Panc1 (cell line): ENCODE measurements at places on chromosomes 2 and 18.

GRCh38 chr2:50004667-50005066, 850.4 kb upstream of the FSHR start:
- no peak for DNase-seq
- no peaks in the 10 kb centered on the region for H3K36me3 ChIP-seq
- H3K4me3 ChIP-seq: no peak overlapping the region
- no peak overlapping the region for H3K27ac ChIP-seq
- H3K27me3 ChIP-seq: no peaks in the 10 kb centered on the region; the same call in 1 of the 2 replicates
- H3K4me1 ChIP-seq: no peaks in the 10 kb centered on the region

GRCh38 chr18:42048158-42048557, 93.1 kb downstream of the PIK3C3 start:
- no peak overlapping the region for H3K27ac ChIP-seq
- no peaks in the 10 kb centered on the region; the same call in 1 of the 2 replicates for H3K36me3 ChIP-seq
- no peaks in the 10 kb centered on the region for H3K4me1 ChIP-seq
- no peaks in the 10 kb centered on the region for H3K27me3 ChIP-seq

DNA sequence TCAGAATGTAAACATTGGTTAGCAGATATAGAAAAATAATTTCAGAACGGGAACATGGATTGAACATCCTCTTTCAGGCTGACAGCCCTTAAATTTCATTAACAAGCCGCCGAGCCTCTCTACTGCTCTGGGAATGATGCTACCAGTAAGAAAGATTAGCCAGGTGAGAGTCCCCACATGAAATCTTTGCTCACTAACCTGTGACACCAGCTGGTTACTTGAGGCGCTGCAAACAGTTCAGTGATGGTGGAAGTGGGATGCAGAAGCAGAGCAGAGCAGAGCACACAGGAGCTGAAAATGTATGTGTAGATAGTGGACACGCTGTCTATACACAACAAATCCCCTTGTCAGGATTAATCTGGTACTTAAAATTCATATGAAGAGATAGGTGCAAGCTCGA, 721.1 kb downstream of the DPP10 start:
- no peaks in the 10 kb centered on the region for H3K4me1 ChIP-seq
- no peak overlapping the region for H3K4me3 ChIP-seq
- no peaks in the 10 kb centered on the region for H3K27me3 ChIP-seq
- no peaks in the 10 kb centered on the region for H3K36me3 ChIP-seq
- no peak for DNase-seq
- H3K27ac ChIP-seq: no peak overlapping the region

- no peak overlapping the region for H3K4me3 ChIP-seq
- no peaks in the 10 kb centered on the region for H3K36me3 ChIP-seq
- no peak overlapping the region for H3K27ac ChIP-seq
- no peaks in the 10 kb centered on the region for H3K4me1 ChIP-seq
Measured at GRCh38 chr2:158098178-158098577, 3.5 kb upstream of the UPP2 start.

GRCh38 chr2:112031473-112032223, 23.4 kb upstream of the TMEM87B start:
- no peak overlapping the region for H3K27ac ChIP-seq
- peaks cover 7% of the 10 kb centered on the region; the same call in 1 of the 2 replicates for H3K4me1 ChIP-seq
- no peaks in the 10 kb centered on the region for H3K36me3 ChIP-seq
- no peak overlapping the region for H3K4me3 ChIP-seq

DNA sequence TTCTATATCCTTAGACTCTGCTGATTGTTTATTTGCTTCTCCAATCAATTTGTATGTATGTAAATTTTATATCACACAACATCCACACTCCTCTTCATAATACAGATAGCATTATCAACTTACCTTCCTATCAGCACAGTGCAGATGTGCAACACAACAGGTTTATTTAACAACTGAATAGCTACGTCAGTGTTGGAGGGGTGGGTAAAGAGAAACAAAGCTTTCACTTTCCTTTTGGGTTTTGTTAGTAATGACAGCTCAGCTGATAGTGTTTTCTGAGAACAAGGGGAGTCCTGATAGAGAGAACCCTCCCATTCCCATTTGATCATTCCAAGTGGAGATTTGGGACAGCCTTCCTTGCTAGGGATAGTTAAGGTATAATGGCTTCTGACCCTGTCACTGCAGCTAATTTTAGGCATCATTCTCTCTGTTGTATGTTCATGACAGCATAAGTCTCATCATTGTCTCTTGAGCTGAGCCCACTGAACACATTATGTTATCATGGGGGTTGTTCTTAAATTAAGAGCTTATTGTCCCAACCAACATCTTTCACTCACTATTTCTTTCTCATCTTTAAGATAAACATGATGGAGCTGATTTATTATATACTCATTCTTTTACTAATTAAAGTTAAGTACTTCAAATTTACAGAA, 227.7 kb downstream of the GPD2 start:
- no peaks in the 10 kb centered on the region for H3K4me1 ChIP-seq
- no peak overlapping the region for H3K4me3 ChIP-seq
- no peaks in the 10 kb centered on the region for H3K36me3 ChIP-seq
- DNase-seq: no peak

DNA sequence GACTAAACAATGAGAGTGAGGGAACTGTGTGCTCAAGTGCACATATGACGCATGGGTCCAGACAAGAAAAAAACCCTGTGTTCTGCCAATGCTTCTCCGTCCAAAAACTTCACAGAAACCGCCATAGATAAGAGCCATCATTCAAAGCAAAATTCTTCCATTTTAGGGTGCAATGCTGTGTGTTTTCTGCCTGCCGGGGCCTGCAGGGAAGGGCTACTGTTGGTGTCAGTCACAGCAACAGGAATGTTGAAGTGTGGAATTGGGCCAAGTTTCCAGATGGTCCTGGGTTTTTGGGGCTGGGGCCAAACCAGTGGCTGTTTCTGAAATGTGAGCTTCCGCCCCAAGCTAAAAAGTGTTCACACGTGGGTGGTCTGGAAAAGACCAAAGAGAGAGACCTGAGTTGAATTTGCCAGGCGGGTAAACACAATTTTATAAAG, 677 bp upstream of the MC2R start:
- no peak overlapping the region for H3K27ac ChIP-seq
- H3K4me3 ChIP-seq: no peak overlapping the region
- DNase-seq: no peak

DNA sequence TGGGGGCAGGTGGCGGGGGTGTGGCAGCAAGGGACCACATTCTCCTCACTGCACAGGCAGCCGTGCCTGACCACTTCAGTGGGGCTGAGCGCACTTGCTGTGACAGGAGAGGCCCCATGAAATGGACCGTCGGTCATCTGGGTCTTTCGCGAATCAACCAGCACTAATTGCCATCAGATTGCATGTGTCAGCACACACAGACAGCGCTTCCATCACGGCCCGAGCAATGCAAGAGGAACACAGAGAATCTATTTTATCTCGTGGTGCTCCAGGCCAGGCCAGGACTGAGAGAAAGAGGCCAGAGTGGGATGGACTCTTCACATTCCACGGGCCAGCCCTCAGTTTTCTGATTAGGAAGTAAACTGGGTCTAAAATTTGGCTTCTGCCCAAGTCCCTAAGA, 87.0 kb downstream of the EIPR1 start:
- DNase-seq: no peak
- no peak overlapping the region for H3K27ac ChIP-seq
- no peak overlapping the region for H3K4me3 ChIP-seq

DNA sequence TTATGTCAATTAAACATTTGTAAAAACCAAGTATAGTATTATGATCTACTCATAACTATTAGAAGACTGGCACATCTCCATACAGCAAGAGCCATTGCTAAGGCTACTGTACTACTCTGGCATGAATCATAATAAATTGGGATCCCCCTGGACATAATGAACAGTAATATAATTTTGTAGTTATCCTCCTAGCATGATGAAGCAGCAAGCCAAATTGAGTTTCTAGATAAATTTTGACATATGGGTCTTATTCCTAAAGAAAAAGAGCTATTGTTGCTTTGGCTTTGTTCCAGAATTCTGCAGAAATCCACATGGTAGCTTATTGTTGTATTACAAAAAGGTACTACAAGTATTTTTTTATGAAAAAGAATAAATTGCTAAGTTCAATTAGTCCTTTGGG, 204.3 kb downstream of the CAMKMT start:
- no peak overlapping the region for H3K27ac ChIP-seq
- no peaks in the 10 kb centered on the region for H3K4me1 ChIP-seq
- H3K27me3 ChIP-seq: no peaks in the 10 kb centered on the region
- DNase-seq: no peak

DNA sequence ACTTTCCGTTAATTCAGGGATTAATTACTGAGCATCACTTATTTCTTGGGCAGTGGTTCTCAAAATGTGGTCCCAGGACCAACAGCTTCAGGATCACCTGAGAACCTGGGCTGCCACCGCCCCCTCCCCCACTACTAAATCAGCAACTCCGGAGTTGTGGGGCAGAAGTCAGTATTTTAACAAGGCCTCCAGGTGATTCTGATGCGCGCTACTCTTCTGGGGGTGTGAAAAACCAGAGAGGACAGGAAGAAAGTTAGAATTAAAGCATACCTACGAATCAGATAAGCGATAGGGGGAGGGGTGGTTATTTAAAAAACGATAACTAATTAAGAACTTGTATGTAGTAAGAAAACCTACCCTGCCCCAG, 319 bp downstream of the ZSCAN30 start:
- H3K4me3 ChIP-seq: peak overlapping the region; percentile 90
- H3K27ac ChIP-seq: peak overlapping the region; percentile 95
- H3K4me1 ChIP-seq: no peaks in the 10 kb centered on the region
- DNase-seq: no peak
- H3K36me3 ChIP-seq: peaks cover 6% of the 10 kb centered on the region

DNA sequence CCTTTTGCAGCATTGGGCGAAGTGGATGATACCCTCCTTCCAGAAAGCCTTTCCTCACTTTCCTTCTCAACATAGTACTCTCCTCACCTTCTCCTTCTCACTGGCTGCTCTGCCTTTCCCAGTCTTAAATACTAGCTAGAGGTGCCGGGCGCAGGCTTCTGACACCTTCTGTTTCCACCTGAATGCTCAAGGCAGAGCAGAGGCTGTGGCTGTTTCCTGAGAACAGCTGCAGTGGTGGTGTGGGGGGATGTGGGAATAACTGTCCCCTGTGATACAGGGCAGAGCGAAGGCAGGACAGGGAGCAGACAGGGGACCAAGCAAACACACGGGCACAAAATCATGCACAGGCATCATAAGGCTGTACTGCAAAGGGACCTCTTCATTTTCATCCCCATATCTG, 303.1 kb downstream of the SS18 start:
- no peaks in the 10 kb centered on the region for H3K4me1 ChIP-seq
- no peak for DNase-seq
- no peak overlapping the region for H3K27ac ChIP-seq

GRCh38 chr2:202178346-202178958, 59.9 kb downstream of the SUMO1 start:
- peak overlapping the region; percentile 36; the same call in 1 of the 2 replicates for H3K27ac ChIP-seq
- H3K27me3 ChIP-seq: no peaks in the 10 kb centered on the region
- DNase-seq: peak; percentile 58
- H3K4me1 ChIP-seq: no peaks in the 10 kb centered on the region
- no peaks in the 10 kb centered on the region for H3K36me3 ChIP-seq
- H3K4me3 ChIP-seq: no peak overlapping the region

GRCh38 chr2:204357286-204357685, 188.0 kb upstream of the PARD3B start:
- DNase-seq: no peak
- no peaks in the 10 kb centered on the region for H3K36me3 ChIP-seq

GRCh38 chr18:27585602-27586173, 400.6 kb upstream of the CHST9 start:
- H3K4me1 ChIP-seq: no peaks in the 10 kb centered on the region
- H3K27me3 ChIP-seq: no peaks in the 10 kb centered on the region
- no peaks in the 10 kb centered on the region for H3K36me3 ChIP-seq
- H3K4me3 ChIP-seq: no peak overlapping the region
- DNase-seq: no peak

DNA sequence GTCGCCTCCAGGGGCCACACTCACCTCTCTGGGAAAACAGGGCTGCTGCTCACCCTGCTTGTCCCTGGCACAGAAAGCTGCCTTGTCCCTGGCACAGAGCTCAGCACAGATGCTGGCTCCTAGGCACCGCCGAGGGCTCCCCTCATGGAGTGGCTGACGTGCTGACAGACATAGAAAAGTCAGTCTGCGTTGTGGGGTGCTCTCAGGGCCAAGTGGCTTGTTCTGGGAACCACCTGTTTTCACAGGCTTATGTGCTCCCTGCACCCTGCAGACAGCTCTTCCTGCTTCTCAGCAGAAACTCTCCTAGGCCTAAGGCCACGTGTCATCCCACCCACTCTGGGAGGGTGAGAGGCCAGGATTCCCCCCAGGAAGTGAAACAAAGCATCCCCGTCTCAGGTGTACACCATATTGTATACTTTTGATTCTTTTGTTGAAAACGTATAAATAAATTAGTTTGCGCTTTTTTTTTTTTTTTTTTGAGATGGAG, 84.7 kb upstream of the TMEM200C start:
- H3K27me3 ChIP-seq: no peaks in the 10 kb centered on the region; the same call in 1 of the 2 replicates
- no peak for DNase-seq
- no peaks in the 10 kb centered on the region for H3K36me3 ChIP-seq

GRCh38 chr2:181959508-181959907, 26.1 kb upstream of the PPP1R1C start:
- no peak for DNase-seq
- no peaks in the 10 kb centered on the region for H3K27me3 ChIP-seq
- no peak overlapping the region for H3K4me3 ChIP-seq
- H3K27ac ChIP-seq: no peak overlapping the region
- no peaks in the 10 kb centered on the region for H3K36me3 ChIP-seq
- H3K4me1 ChIP-seq: peaks cover 9% of the 10 kb centered on the region; the same call in 1 of the 2 replicates

DNA sequence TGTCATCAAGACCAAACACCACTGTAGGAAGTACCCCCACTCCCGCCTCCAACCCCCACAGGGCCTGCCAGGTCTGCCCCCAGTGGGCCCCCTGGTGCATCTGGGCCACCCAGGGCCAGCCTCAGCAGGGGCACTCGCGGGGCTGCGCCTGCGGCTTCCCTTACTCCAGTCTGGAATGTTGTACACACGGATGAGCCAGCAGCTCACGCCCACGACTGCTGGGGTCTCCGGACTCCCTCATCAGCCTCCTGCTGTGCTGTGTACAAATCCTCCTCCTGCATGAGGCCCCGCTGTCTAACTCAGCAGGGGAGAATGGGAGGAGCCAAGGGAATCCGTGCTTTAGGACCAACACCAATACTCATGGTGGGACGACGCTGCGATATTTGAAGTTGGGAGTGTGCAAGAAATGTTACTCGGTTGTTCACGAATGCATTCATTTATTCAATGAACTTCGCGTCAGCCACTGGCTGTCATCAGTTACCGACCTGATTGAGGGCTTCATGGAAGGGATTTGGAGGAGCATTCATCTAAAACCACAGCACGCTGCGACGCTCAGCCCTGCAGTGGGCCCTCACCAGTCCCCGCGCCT, 654 bp upstream of the ASB1 start:
- H3K27me3 ChIP-seq: no peaks in the 10 kb centered on the region
- H3K27ac ChIP-seq: peak overlapping the region; percentile 92
- DNase-seq: no peak
- peaks cover 18% of the 10 kb centered on the region for H3K4me1 ChIP-seq
- peak overlapping the region; percentile 94 for H3K4me3 ChIP-seq

GRCh38 chr18:25329783-25330182, 22.2 kb downstream of the ZNF521 start:
- no peaks in the 10 kb centered on the region for H3K27me3 ChIP-seq
- H3K27ac ChIP-seq: no peak overlapping the region
- H3K4me3 ChIP-seq: no peak overlapping the region
- H3K4me1 ChIP-seq: no peaks in the 10 kb centered on the region
- no peaks in the 10 kb centered on the region for H3K36me3 ChIP-seq

GRCh38 chr18:76259096-76259495, 235.9 kb downstream of the ZNF516 start:
- no peak overlapping the region for H3K4me3 ChIP-seq
- H3K36me3 ChIP-seq: no peaks in the 10 kb centered on the region
- DNase-seq: no peak
- no peak overlapping the region for H3K27ac ChIP-seq
- H3K4me1 ChIP-seq: no peaks in the 10 kb centered on the region
- peaks cover 43% of the 10 kb centered on the region for H3K27me3 ChIP-seq
